ENCODE measurements at places on chromosomes 7 and 10.

GRCh38 chr7:106344211-106344610, 59.4 kb upstream of the NAMPT start:
- DNase-seq = no peak

DNA sequence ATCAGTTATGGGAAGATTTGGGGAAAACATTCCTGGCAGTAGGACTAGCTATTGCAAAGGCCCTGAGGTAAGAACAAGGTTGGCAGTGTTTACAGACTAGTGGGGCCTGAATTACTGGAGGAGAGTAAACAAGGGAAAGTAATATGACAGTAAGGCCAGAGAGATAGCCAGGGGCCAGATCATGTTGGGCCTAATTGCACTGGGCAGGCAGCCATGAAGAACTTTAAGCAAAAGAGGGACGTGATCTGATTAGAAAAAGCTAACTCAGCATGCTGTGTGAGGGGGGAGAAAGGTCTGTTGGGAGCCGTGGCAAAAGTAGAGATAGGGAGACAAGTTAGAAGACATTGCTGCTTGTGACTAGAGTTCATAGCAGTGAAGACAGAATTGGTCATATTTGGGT, 9.2 kb downstream of the NUP42 start:
- no peak for DNase-seq

DNA sequence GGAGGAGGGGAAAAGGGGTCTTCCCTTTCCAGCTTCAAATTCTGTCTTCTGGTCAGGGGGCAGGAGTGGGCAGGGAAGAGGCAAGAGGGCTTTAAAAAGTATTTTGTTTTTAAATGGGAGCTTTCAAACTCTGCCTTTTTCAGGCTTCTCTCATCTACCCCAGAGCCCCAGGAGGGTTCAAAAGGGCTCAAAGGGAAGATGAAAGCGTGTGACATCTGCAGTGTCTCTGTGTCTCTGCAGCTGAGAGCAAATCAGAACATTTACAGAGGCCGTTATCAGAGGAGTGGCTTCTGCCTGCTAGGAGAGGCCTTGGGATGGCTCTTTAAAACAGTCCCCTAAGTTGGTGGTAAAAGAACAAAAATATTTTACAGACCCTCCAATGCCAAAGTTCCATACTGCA, 30.3 kb downstream of the TRIM8 start:
- DNase-seq = no peak

- no peak for DNase-seq
Measured at GRCh38 chr10:119409906-119410305, 132.6 kb downstream of the RGS10 start.

DNA sequence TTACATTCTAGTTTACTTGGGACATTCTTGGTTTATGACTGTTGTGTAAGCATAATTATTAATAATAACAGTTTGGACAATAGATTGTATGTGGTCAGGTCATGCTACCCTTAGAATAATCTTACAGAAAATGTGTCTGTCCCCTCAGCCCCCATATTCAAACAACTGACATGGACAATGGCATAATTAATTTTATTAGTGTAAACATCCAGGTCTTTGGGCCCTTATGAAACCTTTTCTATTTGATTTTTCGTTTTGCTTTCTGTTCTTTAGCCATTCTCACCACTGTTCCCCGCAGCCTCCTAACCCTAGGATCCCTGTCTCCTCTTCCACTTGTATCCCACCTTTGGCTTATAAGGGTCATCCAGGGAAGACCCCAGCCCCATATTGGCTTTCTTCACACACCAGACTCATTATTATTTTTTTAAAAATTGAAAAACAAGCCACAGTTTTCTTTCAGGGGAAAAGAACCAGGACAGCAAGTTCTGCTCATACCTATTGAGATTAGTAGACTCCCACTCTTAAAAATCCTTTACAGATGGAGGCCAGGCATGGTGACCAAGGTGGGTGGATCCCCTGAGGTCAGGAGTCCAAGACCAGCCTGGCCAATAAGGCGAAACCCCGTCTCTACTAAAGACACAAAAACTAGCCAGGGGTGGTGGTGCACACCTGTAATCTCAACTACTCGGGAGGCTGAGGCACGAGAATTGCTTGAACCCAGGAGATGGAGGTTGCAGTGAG, 11.5 kb downstream of the VIM start:
- DNase-seq = no peak

DNA sequence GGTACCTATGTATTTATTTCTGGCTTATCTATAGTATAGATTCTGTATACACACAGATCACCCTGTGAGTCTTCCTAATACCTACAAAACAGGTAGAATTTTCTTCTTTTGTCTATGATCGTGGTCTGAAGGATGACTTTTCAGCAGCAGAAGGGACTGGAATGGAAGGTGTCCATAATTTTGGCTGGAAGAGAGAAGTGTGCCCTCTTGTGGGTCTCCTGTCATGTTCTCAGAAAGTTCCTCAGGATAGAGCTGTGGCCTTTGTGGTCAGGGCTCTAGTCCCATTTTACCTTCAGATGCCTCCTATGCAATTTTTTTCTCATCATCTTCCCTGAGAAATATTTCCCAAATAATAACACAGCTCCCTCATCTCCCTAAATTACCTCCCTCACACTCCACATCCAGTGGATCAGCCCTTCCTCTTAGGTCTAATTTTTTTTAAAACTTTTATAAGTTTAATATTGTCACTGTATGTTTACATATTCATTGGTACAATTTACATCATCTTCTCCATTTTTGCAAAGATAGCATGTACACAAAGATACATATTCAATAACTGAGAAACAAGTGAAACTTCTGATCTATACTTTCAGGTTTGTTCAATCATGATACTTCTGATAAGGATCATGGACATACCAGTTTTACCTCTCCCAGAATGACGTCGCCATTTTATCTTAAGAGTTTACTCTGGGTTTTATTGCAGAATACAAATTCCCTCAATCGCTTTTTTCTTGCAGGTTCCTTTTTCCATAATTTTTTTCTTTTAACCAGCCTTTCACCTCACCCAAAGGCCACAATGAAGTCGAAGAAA, 112.7 kb downstream of the REEP3 start:
- DNase-seq = no peak

DNA sequence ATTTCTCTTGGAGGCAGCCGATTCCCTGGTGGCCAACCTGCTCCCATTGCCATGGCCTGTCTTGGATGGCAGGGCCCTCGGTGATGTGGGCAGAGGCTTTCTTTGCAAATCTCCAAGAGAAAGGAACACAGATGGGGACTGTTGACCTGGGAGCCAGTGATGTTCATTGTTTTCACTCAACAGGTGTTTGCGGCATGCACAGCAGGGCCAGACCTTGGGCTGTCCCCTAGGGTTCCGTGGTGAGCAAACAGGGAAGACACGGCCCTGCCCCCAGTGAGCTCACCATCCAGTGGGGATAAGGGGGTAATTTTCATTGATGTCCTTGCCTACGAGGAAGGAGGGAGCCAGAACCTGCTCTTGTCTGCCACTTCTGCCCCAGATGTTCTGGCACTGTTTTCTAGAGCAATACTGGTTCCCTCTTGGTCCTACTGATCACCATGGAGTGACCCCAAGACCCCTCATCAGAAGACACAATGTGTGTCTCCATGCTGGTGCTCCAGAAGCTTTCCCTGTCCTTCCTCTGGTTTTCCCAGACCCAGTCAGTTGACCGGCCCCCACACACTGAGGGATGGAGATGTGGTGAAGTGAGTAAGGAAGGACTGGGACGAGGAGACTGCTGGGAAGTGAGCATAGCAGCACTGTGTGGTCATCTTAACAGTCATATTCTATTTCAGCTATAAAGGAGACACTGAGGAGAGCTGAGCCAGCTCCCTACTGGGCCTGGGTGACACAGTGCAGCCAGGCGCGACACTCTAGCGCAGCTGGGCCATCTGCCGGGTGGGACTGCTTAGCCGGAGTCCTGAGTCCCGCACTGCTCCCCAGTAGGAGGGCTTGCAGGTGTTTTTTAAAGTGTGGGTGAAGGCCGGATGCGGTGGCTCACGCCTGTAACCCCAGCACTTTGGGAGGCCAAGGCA, 20.4 kb upstream of the FIGNL1 start:
- DNase-seq = no peak

DNA sequence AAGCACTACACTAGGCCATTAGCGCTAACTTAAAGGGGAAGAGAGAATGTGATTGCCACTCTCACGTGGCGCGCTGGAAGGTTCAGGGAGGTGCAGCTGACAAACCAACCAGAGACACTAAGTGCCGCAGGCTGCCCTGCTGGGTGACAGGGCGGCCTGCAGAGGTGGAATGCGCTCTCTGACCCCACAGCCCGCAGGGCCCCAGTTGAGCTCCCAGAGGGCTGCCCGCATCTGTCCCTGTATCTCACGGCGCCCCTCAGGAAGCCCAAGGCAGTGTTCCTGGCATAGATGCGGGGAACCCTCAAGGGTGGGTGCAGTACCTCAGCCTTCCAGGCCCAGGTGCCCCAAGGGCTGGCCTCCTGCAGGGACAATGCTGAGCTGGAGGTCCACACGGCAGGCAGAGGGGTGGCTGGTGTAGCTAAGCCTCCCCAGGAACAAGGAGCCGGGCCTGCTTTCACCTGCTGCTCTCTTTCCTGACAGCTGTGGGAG, 66.6 kb downstream of the CALML3 start:
- no peak for DNase-seq

- DNase-seq = no peak
Measured at GRCh38 chr10:101812606-101813005, 5.6 kb downstream of the OGA start.

DNA sequence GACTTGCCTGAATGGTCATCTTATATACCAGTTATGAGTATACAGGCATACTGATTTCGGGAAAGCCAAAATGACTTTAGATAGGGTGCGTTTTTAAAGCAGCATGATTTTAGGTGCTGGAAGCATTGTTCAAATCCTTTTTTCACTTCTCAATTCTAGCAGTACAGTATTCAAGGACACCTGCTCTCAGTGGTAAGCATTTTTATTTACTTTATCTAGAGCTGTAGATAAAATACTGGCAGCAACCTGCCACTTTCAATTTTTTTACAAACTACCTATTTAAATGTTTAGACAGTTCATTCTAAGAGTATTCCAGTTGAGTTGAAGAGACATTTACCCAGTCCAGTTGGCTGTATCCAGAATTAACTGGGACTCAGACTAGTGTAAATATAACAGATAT, 33.6 kb downstream of the TMEM106B start:
- no peak for DNase-seq

DNA sequence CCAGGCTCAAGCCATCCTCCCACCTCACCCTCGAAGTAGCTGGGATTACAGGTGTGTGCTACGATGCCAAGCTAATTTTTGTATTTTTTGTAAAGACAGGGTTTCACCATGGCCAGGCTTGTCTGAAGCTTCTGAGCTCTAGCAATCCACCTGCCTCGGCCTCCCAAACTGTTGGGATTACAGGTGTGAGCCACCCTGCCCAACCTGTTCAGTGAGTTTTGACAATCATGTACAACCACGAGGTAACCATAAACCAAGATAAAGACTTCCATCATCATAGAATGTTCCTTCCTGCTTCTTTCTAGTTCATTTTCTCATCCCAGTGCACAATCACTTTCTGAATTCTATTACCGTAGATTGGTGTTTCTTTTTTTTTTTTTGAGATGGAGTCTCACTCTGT, 30.5 kb upstream of the MKRN1 start:
- no peak for DNase-seq

GRCh38 chr7:5615190-5616070, 166.0 kb downstream of the RNF216 start:
- no peak for DNase-seq

All from activated naive CD4-positive, alpha-beta T cell treated with Interleukin-2 at 50 U/mL for 16 hours (primary cell).